ENCODE measurements at places on chromosomes 16 and 17.

GRCh38 chr17:73750975-73751374 is 106.7 kb upstream of the SDK2 start:
- no peak for DNase-seq

GRCh38 chr16:49716339-49716934 is 139.5 kb downstream of the ZNF423 start:
- no peak for DNase-seq

GRCh38 chr16:83389751-83390150 is 418.0 kb upstream of the HSBP1 start:
- no peak for DNase-seq

GRCh38 chr16:71933913-71934695 is 38.8 kb downstream of the IST1 start:
- no peak for DNase-seq

GRCh38 chr16:87834668-87835473 is 34.4 kb downstream of the SLC7A5 start:
- no peak for DNase-seq

DNA sequence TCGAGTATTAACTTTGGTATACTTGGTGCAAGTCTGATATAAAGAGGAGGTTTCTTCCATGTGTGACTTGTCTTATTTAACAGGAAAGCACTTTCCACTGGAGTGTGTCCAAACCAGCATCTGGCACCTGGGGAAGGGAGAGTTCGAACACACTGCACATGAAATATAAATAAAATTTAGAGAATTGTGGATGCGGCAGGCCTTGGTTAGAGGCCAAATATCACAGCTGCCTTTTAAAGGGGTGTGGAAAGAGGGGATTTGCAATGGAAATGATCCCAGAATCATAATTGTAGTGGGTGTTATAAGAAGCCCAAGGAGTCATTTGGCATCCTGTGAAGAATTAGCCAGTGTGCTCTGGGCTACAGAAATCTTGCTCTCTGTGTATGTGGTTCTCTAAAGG is 4.3 kb upstream of the NXN start:
- DNase-seq: no peak

DNA sequence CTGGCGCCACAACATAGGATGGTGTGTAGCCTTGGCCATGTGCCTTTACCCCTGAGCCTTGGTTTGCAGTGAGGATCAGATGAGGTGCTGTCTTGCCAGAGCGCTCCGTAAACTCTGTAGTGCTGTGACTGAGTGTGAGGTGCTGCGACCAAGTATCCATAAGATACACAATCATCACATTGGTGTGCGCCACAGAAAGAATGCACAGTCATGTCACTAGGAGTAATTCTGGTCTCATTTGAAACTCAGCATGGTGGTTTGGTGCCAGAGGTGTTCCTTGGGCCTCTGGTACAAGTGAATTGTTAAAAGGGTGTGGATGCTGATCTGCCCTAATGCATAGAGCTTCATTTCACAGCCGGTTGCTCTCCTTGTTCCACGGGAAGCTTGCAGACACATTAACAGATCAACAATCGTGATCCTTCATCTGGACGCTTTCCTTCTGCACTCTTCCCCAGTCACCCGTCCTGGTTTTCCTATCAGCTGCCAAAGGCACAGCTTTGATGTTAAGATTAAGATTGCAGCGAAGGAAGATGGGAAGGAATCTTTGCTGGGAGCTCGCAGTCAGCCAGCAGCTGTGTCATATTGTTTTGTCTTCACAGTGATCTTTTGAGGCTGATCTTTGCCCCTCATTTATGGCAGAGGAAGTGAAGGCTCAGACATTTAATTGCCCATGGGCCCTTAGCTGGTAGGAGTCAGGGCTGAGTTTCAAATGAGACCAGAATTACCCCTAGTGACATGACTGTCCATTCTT is 79.1 kb downstream of the KSR1 start:
- DNase-seq: no peak

DNA sequence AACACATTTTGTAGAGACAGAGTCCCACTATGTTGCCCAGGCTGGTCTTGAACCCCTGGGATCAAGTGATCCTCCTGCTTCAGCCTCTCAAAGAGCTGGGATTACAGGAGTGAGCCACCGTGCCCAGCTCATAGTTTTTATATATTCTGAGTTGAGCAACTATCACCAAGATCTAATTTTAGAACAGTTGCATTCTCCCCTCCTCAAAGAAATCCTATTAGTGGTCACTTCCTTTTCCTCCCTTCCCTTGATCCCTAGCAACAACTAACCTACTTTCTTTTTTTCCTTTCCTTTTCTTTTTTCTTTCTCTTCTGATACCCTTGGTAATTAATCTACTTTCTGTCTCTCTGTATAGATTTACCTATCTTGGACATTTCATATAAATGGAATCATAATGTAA is 61.5 kb upstream of the B4GALNT2 start:
- DNase-seq: no peak

GRCh38 chr16:55828680-55829079 is 4.2 kb downstream of the CES1 start:
- DNase-seq: no peak

GRCh38 chr17:46770818-46771560 is 47.5 kb downstream of the WNT3 start:
- peak; percentile 20 for DNase-seq

DNA sequence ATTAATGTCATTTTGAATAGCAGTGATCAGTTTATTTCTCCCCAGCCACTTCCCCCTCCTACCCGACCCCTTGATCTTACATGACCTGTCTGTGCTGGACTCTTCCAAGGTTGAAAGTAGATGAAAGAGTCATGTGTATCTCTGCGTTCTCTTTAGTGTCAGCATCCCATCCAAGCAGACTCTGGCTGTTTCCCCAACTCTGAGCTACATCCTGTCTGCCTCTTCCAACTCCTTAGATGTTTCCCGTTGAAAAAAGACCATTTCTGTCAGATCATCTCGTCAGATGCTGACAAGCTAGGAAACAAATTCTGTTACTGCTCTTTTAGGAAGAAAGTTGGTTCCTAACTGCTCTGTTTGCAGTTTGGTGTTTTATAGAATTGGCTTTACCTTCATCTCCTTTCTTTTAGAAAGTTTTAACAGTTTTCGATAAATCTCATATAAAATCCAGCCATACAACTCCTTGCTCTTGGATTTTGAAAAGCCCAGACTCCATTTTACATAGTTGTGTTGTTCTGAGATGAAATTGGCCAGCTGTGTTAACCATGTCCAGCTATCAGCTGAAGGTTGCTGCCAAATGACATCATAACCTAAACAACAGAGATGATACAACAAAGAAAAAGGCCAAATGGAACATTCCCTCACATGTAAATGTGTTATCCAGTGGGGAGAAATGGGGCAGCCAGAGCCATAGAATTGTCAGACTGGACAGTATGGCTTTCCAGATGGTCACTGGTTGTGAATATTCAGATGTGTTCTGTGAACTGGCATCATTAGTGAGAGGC is 43.5 kb downstream of the CYB561 start:
- DNase-seq: no peak

- no peak for DNase-seq
These were observed 10.8 kb downstream of the KCTD5 start for GRCh38 chr16:2692948-2693651.

GRCh38 chr16:75038036-75038858 is 39.4 kb downstream of the ZNRF1 start:
- DNase-seq: no peak

DNA sequence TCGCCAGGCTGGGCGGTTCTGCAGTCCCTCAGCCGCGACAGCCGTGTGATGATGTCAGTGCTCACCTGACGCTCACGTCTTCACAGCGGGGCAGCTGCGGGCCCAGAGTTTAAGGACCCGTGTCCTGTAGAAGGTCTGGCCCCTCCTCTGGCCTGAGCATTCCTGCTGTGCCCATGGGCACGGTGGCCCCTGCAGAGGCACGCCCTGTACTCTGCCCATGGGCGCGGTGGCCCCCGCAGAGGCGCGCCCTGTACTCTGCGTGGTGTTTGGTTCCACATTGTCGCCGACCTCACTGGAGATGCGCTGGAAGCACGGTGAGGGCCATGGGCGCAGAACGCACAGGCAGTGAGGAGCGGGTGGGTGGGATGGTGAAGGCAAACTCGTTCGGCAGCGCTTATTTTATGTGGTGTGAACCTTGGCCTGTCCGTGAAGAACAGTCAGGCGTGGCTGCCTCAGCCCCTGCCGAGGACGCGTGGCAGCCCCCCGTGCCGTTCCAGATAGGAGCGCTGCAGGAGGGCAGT is 122.0 kb downstream of the BANP start:
- DNase-seq: no peak

GRCh38 chr16:85246473-85246872 is 134.2 kb upstream of the CIBAR2 start:
- DNase-seq: no peak

- DNase-seq: no peak
These were observed 16.2 kb downstream of the SKAP1 start for GRCh38 chr17:48413613-48414405.

GRCh38 chr16:4091240-4092012 is 24.8 kb downstream of the ADCY9 start:
- no peak for DNase-seq

DNA sequence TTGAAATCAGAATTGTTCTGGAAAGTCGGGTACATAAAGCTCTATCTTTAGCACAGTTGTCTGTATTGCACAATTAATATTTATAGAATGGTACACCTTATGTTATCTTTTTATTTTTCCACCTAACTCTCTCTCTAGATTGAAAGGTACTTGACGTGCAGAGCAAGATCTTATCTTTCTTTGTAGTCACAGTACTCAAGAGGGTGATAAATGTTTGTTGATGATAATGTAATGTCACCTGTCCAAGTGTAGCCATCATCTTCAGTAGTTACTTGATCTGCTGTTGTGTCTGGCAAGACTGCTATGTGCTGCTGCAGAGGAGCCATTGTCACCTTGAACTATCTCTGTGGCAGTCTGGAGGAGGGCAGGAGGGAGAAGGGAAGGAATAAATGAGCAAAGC is 5.3 kb downstream of the HMOX2 start:
- DNase-seq: no peak

- DNase-seq: no peak
These were observed 26.4 kb downstream of the ARHGAP44 start for GRCh38 chr17:12815642-12816141.

- DNase-seq: no peak
These were observed 129.3 kb upstream of the AXIN2 start for GRCh38 chr17:65690626-65691310.

DNA sequence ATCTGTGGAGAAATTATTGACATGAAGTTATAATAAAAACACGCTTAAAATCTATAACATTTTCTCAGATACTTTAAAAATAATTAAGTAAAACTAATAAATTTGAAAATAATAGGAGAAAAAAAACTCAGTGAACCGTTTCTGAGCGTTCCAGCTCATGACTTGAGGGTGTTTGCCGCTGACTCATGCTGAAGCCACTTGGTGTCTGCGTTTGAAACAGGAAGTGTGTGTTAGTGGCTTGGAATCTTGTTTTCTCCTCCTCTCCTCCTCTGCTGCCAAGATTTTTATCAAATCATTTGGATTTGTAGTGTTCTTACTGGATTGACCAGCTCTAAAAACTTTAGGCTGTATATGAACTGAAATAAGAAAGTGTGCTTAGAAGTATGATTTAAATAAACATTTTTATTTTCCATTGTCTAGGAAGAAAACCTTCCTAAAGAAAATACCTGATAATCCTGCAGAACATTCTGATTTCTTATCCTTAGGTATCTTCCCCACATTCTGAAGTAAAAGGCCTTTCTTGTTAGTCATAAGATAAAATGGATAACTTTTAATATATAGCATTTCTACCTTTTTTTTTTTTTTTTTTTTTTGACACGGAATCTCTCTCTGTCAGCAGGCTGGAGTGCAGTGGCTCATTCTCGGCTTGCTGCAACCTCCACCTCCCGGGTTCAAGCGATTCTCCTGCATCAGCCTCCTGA is 30.8 kb downstream of the USP10 start:
- DNase-seq: no peak

- no peak for DNase-seq
These were observed 31.8 kb downstream of the VAC14 start for GRCh38 chr16:70769131-70769530.

- no peak for DNase-seq
These were observed 3.7 kb downstream of the TIMP2 start for GRCh38 chr17:78921437-78921971.

GRCh38 chr16:82067042-82067803 is 32.2 kb downstream of the HSD17B2 start:
- no peak for DNase-seq

GRCh38 chr17:73069841-73070240 is 22.6 kb downstream of the SLC39A11 start:
- DNase-seq: no peak

DNA sequence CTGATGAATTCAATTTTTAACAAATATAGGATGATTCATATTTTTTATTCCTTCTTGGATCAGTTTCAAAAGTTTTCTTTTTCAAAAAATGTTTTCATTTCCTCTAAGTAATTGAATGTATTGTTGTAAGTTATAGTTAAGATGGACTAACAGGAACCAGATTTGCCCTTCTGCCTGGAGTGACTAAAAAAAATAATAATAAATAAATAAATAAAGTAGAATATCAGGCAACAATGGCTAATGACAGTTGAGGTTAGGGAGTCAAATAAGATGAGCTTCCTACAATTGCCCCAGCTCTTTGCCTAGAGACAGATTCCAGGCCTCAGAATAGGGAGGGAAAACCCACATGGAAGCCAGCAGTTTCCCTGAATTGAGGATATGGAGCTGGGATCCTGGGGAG is 73.7 kb upstream of the MSI2 start:
- DNase-seq: no peak

DNA sequence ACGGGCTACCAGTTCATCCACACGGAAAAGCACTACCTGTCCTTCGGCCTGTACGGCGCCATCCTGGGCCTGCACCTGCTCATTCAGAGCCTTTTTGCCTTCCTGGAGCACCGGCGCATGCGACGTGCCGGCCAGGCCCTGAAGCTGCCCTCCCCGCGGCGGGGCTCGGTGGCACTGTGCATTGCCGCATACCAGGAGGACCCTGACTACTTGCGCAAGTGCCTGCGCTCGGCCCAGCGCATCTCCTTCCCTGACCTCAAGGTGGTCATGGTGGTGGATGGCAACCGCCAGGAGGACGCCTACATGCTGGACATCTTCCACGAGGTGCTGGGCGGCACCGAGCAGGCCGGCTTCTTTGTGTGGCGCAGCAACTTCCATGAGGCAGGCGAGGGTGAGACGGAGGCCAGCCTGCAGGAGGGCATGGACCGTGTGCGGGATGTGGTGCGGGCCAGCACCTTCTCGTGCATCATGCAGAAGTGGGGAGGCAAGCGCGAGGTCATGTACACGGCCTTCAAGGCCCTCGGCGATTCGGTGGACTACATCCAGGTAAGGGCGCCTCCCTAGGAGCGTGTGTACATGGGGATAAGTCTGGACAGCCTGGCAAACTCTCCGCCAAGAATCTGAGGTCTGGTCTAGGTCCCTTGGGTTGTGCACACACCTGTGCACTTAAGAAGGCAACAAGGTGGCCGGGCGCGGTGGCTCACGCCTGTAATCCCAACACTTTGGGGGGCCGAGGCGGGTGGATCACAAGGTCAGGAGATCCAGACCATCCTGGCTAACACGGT is 4.2 kb downstream of the HAS3 start:
- DNase-seq: no peak

DNA sequence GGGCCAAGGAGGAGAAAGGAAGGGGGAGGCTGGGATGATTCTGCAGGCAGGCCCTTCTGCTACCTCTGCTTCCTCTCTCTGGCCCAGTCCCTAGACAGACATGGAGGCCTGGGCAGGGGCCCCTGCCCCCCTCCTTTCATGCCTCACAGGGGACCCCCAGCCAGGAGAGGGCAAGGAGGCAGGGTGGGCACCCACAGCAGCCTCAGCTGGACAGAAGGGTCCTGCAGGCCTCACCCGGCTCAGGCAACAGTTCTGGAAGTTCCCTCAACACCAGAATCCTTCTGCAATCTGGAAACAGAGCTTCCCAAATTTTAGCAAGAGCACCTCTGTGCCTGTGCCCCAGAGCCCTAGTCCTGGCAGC is 8.7 kb downstream of the ARHGAP27 start:
- no peak for DNase-seq
